ENCODE measurements at places on chromosomes 3 and 15.

DNA sequence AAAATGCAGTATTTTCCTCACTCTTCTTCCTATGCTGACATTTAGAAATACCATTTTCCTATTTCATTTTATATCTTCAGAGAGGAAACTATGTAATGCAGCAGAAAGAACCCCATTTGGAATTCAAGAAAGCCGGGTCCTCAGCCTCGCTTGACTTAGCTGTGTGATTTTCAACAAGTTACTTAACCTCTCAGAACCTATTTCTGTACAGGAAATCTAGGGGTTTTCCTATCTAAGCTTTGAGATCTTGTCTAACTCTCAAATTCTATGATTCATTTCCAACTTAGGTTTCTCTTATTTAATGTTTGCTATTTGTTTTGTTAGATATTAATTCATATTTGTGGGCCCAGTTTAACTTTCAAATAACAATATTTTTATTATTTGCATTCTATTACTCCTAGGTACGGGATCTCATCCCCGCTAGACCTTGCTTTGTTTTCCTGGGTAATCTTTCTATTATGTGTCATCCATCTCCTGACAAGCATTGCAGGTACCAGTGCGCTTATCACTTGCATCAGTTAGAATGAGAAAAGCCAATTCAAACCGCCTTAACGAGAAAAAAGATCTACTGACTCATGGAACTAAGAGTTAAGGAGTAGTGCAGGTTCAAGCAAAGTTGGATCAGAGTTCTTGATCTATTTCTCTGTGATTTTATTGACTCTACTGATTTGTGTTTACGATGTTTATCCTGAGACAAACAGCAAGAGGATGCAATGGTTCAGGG lies 70.6 kb upstream of the BHLHE40 start:
- no peak for DNase-seq

DNA sequence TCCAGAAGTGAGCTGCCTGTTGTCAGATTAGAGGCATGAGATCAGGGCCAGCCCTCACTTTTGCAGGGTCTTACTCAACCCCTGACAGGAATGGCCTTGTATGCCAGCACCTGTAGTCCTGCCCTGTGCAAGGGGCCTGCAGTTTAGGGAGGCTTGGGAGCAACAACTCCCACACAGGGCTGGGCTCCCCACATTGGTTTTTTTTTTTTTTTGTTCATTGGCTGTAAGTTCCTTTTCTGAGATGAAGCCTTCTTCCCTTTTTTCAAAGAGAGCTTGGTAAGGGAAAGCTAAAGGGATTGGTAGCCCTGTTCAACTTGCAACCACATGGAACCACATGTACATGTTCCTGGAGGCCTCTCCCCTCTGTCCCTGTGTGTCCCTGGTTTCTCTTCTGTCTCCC lies 46.4 kb downstream of the TNFAIP8L3 start:
- DNase-seq: no peak

DNA sequence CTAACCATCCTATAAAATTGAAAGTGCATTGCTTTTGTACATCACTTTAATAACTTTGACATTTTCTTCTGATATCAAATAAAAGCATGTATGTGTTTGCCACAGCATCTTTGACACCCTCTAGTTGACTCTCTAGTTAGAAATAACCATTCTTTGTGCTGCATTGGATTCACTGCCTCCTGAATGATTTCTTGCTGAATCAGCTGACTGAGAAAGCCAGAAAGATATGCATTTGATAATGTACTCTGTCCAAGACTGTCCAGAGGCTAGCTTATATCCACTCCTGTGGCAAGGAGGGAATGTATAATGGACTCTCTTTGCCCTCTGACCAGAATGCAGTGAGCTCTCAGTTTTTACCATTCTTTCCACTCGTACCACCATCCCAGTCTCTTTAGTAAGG lies 6.2 kb downstream of the RAB11A start:
- no peak for DNase-seq

GRCh38 chr15:75947092-75947491 lies 43.4 kb downstream of the FBXO22 start:
- DNase-seq: no peak

GRCh38 chr3:87805670-87806069 lies 253.1 kb downstream of the CGGBP1 start:
- DNase-seq: no peak

- peak; percentile 13 for DNase-seq
Measured at GRCh38 chr3:193040836-193041672, 123.4 kb upstream of the MB21D2 start.

- DNase-seq: no peak
Measured at GRCh38 chr3:171172070-171172469, 145.6 kb upstream of the SLC2A2 start.

- DNase-seq: no peak
Measured at GRCh38 chr3:53056442-53056841, 10.6 kb upstream of the SFMBT1 start.

- DNase-seq: no peak
Measured at GRCh38 chr3:74691946-74692345, 77.5 kb upstream of the CNTN3 start.

DNA sequence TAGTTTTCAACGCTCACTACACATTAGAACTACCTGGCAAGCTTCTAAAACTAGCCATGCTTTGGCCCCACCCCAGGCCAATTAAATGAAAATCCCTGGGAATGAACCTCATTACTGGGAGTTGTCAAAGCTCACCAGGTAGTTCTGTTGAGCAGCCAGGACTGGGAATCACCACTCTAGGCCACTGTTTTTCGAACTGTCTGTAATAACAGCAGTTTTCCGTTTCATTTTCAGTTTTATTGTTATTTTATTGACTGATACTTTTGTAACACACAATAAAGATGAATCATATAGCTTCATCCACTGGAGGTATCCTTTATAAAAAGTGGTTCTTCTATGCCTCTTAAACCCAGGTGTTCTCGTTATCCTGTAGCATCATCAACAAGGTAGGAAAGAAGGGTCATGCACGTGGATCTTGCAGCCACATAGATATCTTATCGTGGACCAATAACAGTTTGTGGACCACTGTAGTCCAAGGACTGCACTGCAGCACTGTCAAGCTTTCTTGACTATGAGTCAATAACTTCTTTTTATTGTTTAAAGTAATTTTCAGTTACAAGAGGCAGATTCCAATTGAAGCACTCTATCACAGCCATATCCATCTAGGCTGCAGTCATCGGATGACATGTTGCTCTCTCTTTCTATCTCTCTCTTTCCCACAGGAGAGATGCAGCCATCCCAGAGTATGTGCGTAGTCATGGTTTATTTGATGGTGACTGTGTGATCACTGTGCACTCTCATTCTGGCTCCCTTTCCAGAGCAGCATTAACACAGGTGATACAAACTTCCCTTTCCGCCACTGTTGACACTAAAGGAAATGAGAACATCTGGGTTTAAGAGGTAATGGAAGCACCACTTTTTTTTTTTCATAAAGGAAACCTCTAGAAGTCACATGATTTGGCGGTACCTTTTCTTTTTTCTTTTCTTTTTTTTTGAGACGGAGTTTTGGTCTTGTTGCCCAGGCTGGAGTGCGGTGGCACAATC lies 39.0 kb upstream of the BLM start:
- no peak for DNase-seq

GRCh38 chr3:156973954-156974353 lies 147.8 kb downstream of the LEKR1 start:
- no peak for DNase-seq

DNA sequence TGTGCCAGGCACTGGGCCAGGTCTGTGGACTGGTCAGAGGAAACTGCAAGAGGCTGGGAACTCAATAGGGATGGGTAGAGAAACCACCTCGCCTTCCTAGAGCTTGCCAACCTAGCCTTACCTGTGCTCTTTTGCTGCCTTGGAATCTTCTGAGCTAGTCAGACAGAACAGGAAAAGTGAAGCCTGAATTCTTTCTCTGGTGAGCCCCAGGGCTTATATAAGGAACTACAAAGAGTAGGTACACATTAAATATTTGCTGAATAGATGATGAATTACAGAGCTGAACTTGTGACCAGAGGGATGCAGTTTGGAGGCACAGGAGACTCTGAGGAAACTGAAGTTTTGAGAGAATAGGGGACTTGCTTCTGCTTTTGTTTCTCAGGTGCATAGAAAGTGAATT lies 15.6 kb upstream of the FBXW12 start:
- DNase-seq: no peak

- no peak for DNase-seq
Measured at GRCh38 chr3:33732394-33732793, 14.3 kb upstream of the CLASP2 start.

- DNase-seq: no peak
Measured at GRCh38 chr3:45082142-45082538, 56.0 kb downstream of the CLEC3B start.

GRCh38 chr3:50001511-50001910 lies 61.6 kb downstream of the RBM6 start:
- DNase-seq: no peak

DNA sequence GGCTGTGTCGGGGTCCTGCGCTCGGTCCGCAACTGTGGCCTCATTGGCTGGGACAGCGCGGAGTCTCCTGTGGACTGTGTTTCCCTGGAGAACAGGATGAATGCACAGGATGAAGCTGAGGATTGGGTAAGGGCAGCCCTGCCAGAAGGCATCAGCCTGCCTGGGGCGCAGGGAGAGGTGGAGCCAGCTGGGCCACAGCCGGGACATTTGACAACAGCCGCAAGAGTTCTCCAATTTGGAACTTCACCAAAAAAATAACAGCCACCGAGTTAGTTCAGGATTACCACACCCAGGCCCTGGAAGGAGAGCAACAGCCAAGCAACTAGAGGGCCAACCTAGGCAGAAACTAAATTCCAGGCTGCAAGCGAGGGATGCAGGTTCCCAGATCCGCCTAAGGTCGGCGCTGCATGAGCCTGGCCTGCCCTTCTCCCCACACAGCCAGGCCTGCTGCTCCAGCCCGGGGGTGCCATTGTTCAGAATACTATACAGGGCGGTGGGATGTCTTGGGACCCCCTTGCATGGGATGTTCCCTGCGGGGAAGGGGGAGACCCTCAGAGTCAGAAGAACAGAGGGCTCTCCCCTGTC lies 229.3 kb downstream of the OCA2 start:
- DNase-seq: no peak

DNA sequence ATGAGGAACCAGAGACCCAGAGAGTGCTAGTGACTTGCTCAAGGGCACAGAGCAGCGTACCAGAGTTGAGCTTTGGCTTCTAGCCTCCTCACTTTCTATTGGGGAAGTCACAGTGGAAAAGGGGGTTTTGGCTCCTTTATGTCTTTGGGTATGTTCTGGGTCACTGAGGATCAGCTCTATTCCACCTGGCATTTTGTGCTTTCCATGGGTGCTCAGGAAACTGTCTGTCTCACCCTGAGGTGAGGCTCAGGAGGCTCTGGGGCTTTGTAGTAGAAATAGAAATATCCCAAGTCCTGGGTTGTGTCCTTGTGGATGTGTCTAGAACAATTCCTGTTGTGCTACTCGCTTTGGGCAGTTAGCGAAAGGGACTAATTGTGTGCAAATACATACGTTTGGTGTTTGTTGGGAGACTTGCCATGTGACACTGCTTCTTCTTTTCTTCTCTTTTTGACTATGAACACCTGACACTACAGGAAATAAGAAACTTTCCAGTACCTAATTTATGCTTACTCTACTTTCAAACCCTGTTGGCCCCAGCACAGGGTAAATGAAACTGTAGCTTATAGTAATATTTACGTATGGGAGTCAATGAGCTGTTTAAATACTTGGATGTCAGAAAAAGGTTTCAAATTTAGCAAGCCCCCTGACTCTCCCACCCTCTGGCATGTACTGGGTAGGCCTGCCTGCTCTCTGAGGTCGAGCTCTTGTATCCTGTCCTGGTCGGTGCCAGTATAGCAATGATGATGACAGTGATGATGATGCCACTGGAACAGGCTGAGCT lies 35.6 kb downstream of the SMAD3 start:
- no peak for DNase-seq

Data from Panc1 (cell line).